Stimulated activated CD4-positive, alpha-beta T cell treated with anti-CD3 and anti-CD28 coated beads, Interleukin-2, amount 100 ng/mL, for 48 hours (primary cell): ENCODE measurements at places on chromosomes 3 and 15.

DNA sequence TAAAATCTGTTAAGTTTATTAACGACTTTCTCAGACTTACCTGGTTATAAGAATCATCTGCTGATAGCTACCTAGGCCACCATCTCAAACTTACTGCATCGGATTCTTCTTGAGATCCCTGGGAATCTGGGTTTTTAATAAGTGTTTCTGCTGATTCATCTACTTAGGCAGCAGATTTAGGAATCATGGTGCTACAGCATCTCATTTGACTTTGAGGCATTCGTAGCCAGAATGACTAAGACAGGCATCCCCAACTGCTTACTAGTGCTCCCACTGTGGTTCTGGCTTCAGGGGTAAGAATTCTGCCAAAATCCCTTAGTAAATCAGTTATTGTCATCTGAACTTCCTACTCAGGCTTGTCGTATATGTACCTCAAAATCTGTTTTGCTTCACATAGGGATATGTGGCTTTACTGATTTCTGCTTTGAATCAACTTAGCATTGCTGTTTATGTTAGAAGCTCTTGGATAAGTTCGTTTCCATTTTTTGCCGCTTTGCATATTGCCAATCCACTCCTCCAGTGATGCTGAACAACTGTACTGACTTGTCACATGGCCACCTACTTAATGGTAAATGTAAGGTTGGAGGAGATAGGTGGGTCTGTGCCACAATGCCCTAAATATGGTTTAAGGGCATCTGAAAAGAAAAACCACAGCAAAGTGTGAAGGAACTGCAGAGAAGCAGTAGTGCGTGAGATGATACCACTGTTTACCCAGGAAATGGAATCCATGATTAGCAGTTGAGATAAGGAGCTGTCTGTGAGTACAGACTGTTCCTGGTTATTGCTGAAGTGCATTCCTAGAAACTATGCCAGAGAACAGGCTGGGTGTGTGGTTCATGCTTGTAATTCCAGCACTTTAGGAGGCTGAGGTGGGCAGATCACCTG lies 60.3 kb downstream of the MAP6D1 start:
- no peak for DNase-seq

DNA sequence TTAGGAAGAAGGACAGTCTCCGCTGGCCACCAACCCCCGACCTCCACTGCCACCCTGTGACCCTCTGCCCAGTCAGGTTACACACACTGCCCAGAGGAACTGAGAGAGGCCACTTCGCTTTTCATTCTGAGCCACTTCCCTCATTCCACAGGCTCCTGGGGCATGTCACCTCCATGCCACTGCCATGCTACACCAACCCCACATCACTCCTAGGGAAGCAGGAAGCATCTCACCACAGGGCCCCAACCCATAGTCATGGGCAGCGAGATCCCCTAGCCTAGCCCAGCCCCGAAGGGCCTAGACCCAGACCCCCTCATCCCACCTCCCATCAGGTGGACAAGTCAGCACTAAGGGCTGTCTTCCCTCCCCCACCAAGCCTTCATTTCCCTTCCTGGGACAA lies 1.4 kb downstream of the PLCB2 start:
- no peak for DNase-seq

- DNase-seq, result peak; percentile 6
Observed at GRCh38 chr3:139519998-139520737, 19.4 kb downstream of the RBP1 start.

GRCh38 chr3:123147754-123148535 lies 53.8 kb upstream of the SEC22A start:
- no peak for DNase-seq

- DNase-seq, result no peak
Observed at GRCh38 chr3:115239717-115240116, 92.6 kb upstream of the ZBTB20 start.

- DNase-seq, result no peak
Observed at GRCh38 chr3:86420990-86421739, 569.8 kb downstream of the VGLL3 start.

GRCh38 chr3:114294940-114295480 lies 1.2 kb downstream of the TIGIT start:
- no peak for DNase-seq

DNA sequence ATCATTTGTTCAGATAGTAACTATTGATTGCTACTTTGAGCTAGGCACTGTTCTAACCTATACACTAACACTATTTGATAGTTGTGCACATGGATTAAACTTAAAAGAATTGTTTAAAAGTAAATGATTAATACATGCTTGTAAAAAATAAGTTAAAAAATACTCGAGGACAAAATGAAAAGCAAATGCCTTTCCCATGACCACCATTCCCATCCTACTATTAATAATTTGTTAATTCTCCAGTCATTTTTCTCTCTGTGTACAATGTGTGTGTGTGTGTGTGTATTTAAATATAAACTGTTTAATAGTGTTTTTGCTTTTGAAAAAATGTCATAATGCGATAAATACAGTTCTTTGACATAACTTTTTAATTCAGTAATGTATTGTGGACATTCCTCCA lies 78.7 kb upstream of the KCNMB2 start:
- no peak for DNase-seq

DNA sequence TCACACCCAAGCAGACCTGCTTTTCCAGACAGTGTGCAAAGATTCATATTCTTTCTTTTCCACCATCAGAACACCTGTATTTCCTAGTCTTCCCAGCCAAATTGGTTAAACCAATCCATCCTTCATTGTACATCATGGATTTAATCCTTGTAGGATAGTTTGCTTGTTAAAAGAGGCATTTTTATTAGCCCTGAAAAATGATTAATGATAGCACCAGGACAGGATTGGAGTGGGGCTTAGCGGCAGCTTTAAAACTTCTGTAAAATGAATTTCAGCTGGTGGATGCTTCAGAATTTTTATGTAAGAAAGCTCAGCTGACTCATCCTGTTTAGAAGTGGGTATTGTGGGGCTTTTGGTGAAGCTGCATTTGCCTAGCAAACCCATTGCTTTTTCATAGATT lies 36.1 kb upstream of the ARHGEF26 start:
- DNase-seq, result no peak

DNA sequence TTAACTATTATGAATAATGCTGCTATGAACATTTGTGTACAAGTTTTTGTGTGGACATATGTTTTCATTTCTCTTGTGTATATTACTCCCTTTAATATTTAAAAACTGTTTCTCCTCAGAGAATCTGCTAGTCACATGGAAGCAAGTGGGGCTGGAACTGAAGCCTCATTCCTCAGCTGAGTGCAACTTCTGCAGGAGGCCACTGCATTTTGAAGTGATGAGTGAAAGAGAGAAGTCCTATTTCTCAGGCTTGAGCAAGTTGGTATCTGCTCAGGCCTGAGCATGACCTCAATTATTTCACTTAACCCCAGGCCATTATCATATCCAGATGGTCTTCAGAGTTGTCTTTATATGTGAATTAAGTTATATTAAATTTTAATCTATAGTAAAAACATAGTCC lies 11.5 kb downstream of the TLR9 start:
- DNase-seq, result no peak

GRCh38 chr3:195238081-195238571 lies 32.8 kb downstream of the XXYLT1 start:
- no peak for DNase-seq

DNA sequence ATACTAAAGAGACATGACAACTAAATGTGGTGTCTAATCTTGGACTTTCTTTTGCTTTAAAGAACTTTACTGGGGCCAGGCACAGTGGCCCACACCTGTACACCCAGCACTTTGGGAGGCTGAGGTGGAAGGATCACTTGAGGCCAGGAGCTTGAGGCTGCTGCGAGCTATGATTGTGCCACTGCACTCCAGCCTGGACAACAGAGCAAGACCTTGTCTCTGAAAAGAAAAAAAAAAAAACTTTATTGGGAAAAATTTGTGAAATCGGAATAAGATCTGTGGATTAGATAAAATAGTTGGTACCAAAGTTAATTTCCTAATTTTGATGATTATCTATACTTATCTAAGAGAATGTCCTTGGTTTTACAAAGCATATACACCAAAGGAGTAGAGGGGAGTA lies 34.4 kb upstream of the USP3 start:
- no peak for DNase-seq

DNA sequence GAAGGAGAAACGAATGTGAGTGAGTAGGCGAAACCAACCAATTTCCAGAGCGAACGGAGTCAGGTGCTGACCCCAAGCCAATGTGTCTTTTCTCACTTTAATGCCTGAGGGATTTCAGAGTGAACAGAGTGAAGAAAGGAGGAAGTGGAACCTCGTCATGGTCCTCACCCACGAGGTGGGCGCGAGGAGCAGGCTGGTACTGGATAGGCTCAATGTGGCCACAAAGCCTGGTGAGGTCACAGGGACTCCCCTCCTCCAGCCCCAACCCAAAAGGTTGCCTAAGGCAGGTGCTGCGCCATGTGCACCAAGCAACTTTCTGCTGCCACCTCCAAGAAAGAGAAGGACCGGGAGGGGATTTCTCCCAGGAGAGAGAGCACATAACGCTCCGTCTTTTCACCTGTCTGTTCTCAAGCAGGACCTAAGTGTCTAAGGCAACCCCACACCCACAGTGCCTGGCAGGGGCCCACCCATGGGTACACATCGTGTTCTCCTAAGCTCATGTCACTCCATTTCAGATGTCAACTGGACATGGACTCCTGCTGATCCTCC lies 3.8 kb downstream of the NRROS start:
- no peak for DNase-seq

DNA sequence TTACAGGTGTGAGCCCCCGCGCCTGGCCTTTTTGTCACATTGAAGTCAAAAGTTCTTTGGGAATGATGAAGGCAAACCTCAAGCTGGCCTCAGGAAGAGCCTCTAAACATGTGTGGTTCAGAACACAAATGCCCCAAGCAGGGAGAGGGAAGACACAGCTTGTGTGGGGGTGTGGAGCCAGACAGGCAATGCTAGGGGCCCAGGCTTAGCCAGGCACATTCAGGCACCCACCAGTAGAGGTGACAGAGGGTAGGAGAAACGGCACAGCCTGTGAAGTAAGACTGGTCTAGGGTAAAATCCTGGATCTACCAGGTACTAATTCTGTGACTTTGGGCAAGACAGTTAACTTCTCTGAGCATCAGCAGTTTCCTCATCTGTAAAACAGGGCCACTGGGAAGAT lies 3.5 kb downstream of the HDC start:
- DNase-seq, result no peak

GRCh38 chr3:143185401-143185800 lies 65.8 kb downstream of the CHST2 start:
- DNase-seq, result no peak

DNA sequence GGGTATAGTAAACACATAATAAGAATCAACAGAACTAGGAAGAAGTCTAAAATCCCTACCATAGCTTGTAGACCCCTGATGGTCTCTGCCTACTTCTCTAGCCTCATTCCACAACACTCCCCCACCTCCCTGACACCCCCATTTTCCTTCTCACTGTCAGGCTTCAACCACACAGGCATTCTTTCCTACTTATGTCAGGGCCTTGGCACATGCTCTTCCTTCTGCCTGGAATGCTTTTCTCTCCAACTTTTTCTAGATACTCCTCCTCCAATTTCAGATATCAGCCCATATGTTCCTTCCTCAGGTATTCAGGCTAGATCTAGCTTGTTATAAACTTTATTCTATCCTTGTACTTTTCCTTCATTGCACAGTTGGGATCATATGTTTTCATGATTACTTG lies 106.0 kb upstream of the MRPL3 start:
- DNase-seq, result no peak

DNA sequence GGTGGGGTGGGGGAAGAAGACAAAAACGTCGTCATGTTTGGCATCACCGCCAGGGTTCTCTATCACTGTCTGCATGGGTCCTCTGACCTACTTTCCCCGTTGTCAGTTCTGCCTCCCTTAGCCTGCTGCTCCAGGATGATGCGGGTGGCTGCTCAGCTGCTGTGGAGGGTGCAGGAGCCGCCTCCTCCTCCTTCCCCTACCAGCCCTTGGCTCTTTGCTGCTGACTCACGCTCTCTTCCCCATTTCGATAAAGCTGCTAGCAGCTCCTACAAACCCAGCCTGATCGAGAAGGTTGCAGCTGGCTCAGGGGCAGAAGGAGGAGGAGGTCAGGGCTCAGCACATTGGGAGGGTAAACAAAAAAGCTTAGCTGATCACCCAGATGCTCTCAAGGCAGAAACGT lies 49.5 kb upstream of the SEC13 start:
- no peak for DNase-seq

- no peak for DNase-seq
Observed at GRCh38 chr3:72763751-72764440, 84.3 kb downstream of the SHQ1 start.

DNA sequence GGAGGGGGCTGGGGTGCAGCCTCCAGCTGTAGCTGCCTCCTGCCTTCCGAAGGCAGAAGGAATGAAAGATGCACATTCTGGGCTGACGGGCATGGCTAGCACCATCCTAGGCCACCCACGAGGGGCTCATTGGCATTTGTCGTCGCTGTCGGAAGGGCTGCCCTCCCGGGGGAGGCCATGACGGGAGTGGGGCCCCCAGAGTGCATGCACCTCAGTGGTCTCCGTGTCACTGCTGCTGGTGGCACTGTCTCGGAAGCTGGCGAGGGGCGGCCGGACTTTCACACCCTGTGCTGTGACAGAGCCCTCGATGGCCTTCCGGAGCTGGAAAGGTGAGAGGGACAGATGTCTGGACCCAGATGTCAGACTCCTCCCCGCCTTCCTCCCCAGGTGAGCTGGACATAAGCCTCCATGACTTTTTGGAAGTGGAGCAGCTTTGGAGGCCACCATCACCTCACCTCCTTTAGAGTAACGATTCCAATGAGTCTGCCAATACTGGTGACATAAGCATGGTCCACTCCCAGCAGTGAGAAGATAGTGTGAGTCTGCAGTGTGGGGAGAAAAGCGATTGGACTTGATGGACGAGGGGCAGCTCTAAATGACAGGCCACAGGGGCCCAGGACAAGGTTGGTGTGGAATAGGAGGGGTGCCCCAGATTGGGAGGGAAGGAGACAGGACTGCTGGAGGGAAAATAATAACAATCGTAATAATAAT lies 9.2 kb downstream of the FAM131A start:
- no peak for DNase-seq

- DNase-seq, result no peak
Observed at GRCh38 chr3:10580426-10580825, 75.0 kb upstream of the ATP2B2 start.

GRCh38 chr3:197591816-197592215 lies 36.0 kb upstream of the BDH1 start:
- no peak for DNase-seq

DNA sequence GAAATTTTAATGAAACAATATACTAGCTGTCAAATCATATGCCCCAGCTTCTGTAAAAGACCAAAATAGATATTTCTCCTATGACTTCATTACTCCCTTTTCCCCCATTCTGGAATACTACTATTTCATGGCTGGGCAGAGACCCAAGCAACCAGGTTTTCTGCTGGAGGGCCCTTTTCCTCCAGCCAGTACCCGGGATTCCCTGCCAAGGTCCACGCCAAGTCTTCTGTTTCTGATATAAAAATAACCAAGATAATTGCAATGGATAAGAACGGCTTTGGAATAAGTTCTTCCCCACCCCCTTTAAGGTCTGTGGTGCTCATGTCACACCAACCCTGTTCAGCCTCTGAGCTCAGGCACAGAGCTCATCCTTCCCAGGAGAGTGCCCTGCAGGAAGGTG lies 17.2 kb upstream of the NMNAT3 start:
- no peak for DNase-seq

- DNase-seq, result no peak
Observed at GRCh38 chr15:72521682-72522081, 47.6 kb downstream of the ARIH1 start.
